ENCODE measurements at places on chromosomes 6 and 20.
A peak's percentile ranks its signal among the peaks of the same experiment; 100 is the strongest.

GRCh38 chr6:102581378-102582124, 1188.0 kb downstream of the GRIK2 start:
- DNase-seq, result no peak

- no peak for DNase-seq
Observed at GRCh38 chr6:37779902-37780628, 39.5 kb upstream of the ZFAND3 start.

- peak; percentile 67 for DNase-seq
Observed at GRCh38 chr6:53335224-53335994, 13.3 kb downstream of the ELOVL5 start.

DNA sequence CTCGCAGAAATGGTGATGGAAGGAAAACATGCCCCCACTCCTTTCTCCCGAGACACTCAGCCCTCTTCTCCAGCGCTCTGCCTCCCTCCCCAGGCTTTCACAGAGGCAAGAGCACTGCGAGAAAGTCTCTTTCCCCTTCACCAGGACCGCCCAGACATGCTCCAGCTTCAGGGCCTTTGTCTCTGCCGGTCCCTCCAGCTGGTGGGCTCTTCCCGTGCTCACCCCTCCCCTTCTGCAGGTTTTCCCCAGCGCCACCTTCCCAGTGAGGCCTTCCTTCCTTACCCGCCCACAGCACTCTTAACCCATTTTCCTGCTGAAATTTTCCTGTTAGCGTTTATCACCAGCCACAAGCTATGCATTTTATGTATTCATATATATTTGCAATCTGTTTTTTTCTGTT, 86.2 kb downstream of the TFAP2C start:
- DNase-seq, result no peak

- no peak for DNase-seq
Observed at GRCh38 chr6:81166770-81167169, 585.7 kb downstream of the TENT5A start.

DNA sequence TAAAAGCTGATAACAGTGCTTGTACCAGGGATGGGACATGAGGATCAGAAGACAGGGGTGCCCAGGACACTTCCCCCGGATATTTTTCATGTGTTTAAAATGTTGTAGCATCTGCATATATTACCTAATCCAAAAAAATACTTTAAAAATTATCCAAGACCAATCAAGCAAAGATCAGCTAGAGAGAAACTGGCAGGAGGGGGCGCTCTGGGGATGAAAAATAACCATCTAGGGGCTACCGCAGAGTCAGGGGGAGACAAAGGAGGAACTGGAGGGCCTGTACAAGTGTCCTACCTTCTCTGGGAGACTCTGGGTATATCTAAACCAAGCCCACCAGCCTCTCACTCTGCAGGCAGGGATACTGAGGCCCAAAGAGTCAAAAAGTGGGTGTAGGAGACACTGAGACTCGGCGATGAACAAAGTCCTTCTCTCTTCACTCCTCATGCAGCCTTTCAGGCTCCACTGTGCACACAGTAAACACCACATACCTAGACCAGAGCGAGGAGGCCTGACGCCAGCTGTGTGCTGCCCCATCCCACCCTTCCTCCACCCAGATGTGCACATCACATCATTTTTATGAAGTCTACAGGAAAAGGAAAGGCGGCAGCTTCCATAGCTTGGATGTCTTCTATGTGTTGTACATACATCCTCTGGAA, 9.8 kb downstream of the RIMS4 start:
- DNase-seq, result no peak

DNA sequence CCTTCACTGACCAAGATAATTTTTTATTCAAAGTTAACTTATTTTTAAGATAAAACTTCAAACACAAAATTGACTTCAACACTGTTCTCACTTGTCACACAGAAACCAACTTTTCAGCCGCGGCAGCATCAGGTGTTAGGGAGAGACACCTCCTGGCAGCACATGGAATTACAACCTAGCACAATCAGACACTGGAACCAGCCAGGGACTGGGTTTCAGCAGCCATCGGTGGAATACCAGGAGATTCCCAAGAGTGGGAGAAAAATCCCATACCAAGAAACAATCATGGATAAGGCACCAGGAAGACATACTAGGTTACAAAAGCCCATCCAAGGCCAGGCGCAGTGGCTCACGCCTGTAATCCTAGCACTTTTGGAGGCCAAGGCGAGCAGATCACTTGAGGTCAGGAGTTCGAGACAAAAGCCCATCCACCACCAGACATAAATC, 70.0 kb downstream of the SNX5 start:
- DNase-seq, result peak; percentile 55

DNA sequence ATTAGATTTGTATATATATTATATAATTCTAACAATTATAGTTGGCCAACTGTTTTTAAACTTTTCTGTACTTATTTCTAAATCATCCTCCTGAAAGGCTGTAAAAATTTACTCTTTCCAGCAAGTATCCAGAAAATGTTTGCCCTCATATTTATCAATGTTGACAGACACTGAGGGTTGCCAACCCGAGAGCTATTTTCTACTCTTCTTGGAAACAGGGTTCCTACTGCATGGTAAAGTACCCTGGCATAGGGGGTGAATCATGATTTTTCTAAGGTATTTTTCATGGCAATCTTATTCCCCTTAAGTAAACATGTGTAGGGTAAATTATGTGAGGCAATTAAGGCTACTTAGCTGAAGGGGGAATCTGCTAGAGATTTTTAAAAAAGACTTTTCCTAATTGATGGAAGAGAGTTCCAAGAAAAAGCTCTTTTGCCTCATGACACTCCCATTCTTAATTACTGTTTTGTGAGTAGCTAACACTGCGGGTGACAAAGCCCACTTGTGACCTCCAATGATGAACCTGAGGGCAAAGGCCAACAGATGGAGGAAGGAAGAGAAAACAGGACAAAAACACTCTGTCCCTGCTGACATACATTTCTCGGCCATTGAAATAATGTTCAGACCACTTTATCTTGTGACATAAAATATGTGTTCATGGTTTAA, 37.9 kb downstream of the GPX5 start:
- DNase-seq, result no peak

DNA sequence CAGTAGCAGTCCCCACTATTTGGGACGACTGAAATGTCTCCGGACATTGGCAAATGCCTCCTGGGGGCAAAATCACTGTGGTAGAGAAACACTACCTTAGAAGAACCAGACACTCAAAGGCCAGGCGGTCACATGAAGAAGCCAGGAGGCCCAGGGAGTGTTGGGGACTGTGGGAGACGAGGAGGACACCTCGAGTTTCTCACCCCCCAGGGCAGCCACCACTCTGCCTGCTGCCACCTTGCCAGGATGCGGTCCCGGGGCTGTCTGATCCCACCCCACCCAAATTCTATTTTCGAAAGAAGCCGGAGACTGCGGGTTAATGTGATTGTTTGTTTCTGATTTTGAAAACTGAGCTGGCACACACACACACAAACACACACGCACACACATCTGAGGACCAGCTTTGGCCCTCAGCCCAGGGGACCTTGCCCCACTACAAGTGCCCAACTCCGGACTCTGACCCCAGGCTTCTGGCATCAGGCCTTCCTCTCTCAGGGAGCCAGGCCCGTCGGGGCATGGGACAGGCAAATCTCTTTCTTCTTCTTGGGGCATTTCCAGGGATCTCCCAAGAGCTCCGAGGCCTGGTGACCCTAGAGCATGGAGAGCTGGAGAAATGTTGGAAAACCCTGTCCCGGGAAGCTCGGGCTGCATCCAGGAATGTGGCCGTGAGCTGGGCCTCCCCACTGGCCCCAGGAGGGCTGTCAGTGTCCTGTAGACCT, 187.5 kb upstream of the PMEPA1 start:
- DNase-seq, result no peak
